ENCODE measurements at places on chromosomes 5 and 9.

GRCh38 chr5:148957591-148958202, 105.2 kb downstream of the SH3TC2 start:
- no peak for DNase-seq

DNA sequence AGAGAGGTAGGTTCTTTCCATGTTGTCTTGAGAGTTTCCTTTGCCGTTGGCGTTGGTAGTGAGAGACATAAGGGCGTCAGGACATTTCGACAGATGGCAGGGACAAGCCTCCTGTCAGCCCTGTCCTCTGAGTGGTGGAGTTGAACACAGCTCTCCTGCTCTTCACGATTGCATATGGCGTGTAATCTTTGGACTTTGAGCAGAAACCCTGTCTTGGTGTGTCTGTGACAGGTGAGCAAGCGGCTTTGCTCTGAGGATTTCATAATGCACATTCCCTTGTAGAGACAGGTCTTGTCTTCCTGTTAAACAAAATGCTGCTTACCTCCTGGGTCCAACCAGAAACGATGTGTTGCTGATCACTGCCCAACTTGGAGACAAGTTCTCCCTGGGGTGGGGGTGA, 146.5 kb downstream of the NXNL2 start:
- no peak for DNase-seq

DNA sequence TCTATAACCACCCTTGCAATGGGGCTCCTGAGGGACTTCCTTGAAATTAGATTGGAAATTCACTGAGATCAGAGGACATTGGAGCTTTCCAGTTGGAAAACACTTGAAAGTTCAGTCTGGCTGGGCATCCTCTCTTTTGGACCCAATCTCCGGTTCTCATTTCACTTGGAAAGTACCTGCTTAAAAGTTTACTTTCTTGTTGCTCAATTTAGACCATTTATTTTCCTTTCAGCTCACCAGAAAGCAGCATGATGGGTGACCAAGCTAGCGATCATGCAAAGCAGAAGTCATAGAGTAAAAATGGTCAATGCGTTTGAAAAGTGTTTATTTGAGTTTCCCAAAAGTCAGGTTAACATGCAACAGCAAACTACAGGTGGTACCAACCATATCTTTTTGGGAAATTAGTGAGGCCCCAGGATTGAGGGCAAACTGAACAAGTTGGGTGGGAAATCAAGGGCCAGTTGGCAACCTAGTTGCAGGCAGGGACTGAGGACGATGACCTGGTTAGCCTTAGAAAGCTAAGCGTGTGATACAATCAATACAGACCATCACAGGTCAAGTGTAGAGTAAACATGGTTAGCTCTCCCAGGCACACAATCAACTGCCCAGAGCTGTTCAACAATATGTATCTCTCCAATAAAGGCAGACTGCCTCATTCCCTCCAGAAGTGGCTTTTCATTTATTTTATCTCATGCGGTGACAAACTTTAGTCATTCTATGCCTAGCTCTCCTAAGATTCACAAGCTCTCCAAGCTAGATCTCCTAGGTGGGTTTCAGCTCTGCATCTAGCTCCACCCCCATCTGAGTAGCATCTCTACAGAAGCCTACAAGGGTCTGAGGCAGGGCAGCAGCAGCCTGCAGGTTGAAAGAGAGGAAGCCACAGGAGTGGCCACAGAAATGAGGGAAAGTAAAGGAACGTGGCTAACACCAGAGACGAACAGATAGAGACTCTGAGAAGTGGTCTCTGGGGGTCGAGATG, 136.9 kb downstream of the UGCG start:
- no peak for DNase-seq

GRCh38 chr5:103582364-103582763, 19.8 kb upstream of the NUDT12 start:
- DNase-seq = no peak

DNA sequence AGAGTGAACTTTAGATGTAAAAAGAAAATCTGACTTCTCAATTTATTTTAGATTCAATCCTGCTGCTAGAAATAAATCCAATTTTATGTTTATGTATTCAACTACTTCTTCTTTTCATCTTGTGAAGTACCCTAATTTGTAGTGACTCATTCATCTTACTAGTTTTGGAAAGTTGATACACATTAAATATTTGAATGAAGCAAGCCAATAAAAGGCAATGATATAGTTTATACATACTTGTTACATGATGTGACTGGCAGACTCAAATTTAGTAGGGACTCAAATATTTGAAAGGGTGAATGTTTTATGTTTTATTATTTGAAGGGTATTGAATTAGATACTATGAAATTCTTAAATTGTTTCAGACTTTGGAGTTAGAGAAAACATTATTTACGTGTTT, 34.7 kb downstream of the CSNK1G3 start:
- DNase-seq = no peak

DNA sequence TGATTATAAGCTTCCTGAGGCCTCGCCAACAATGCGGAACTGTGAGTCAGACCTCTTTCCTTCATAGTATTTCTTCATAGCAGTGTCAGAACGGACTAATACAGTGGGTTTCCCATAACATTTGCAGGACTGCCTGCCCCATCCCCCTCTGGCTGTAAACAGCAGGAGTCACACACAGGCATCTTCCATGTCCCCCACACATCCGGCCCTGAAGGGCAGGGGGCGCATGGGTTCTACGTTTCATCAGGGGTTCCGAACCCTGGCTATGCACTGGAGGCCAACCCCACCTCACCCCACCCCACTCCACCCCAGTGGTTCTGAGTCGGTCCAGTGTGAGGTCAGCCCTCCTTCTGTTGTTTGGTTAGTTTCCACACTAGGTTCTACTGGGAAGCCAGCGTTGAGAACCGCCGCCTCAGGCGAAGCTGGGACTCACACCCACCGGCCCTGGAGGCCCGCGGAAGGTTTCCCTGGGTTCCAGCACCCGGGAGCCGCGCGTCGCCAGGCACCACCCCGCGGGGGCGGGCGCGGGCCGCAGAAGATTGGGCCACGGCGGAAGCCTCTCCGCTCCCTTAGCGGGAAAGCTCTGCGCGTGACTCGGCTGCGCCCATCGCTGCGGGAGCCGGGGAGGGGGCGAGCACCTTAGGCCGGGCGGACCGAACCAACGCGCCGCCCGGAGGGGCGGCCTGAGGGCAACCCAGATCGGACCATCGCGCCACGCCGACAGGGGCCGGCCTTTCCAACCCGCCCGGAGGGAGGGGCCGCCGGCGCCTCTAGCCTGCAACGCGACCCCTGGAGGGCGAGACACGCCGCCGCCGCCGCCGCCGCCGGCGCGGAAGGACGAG, at the start of gene RUSC2:
TSS of gene RUSC2 (plus strand) at position 799 of the 842 bp plus-strand sequence. CDS start 56,411 bp downstream, outside the sequence.
- DNase-seq = no peak

DNA sequence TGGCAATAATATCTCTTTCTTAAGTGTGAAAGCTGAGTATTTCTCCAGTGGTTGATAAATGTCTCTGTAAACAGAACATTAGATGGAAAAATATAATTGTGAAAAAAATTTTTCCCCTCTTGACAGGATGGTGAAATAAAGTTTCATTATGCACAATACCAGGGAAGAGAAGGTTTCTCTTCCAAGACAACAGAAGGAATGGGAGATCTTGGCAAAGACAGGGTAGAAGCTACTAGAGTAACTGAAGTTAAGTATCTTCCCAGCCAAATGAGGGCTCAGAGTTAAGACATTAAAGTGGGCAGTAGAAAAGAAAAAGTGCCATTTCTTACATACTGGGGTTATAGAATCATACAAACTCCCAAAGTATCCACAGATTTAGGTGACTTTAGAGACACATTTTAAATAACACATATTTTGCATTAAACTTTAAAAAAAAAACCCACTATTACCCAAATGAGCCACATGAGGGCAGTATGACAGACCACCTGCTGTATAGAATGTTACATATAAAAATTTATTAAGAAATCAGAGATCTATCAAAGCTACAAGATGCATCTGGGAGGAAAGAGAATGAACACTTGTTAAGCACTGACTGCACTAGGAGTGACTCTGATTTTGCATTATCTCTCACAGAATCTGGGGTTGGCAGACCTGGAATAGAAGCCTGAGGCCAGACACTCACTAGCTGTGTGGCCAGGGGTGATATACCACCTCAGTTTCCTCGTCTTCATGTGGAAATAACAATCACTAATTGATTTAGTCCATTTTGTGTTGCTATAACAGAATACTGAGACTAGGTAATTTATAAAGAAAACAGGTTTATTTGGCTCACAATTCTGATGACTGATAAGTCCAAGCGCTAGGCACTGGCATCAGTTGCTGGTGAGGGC, 98.5 kb downstream of the ARSB start:
- no peak for DNase-seq

- no peak for DNase-seq
Measured at GRCh38 chr5:169599451-169599850, 15.9 kb downstream of the SPDL1 start.

GRCh38 chr9:110919050-110919435, 119.2 kb downstream of the LPAR1 start:
- no peak for DNase-seq

GRCh38 chr9:133453651-133454050, 6.1 kb upstream of the CACFD1 start:
- no peak for DNase-seq

DNA sequence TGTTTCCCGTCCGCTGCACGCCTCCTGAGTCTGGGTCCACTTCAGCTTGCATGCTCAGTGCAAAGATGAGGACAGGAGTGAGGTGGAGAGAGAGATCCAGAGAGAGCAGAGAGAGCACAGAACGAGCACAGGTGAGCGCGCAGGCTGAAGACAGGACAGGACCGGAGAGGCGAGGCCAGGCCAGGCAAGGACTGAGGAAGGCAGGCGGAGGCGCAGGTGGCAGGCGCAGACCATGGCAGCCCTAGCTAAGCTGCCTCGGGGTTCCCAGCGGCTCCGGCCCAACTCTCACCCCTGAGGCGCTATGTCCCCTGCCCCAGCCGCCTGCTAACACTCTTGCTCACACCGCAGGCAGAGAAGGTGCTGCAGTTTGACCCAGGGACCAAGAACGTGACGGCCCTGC, 9.7 kb downstream of the GRIN1 start:
- DNase-seq = no peak
